Chondrocyte (in vitro differentiated cells): ENCODE measurements at places on chromosomes 11 and 22. TPM values are rescaled to one million over a fixed set of nuclear protein-coding genes. Genes with fewer than 3 reads are reported as not detected.

GRCh38 chr11:79330651-79331050, 110.2 kb downstream of the TENM4 start:
- DNase-seq = no peak

DNA sequence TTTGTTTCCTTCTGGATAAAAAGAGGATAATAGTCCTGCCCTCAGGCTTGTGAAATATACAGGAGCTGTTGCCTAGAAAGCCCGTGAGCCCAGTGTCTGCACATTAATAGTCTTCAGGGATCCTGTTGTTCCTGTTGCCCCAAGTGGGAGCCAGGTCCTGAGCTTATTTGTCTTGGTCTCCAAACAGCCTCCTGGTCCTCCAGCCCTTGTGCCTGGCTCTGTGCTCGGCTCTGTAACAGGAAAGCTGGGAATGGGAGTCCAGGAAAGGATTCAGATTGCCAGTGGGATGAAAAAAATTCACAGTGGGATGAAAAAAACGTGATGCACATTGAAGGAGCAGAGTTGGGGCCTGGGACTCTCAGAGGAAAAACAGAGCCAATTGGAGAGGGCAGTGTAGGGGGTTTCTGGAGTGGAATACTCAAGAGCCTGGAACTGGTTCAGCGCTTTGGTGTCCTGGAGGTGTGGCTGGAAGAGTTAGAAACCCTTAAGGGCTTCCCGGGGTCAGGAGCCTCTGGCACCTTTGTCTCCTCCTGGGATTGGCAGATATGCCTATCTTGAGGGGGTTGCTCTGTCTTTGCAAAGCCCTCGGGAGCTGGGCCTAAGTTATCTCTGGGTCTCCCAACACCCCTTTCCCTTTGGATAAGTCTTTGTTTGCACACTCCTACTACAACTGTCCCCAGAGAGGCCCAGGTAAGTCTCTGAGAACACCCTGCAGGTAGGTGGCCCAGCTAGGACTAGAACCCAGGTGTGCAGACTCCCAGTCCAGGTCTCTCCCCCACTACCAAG, 2.3 kb upstream of the INPPL1 start:
- DNase-seq = no peak

- no peak for DNase-seq
Observed at GRCh38 chr11:116065191-116065895, 561.1 kb upstream of the CADM1 start.

The POU2AF3 gene
- total RNA-seq = not detected in 3 replicates

DNA sequence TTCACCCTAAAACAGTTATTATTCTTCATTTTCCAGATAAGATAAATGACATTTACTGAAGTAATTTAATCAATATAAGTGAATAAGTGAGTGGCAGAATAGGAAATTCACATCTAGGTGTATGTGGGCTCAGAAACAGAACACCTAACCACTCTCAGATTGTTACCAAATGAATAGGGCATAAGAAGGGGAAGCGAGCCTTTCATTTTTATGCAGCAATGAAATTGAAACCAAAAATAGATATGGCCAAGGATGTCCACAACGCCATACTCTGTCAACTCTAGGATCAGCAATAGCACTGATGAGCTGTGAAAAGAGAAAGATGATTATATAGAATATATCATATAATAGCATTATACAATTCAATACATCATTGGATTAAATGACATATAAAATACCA, 398.1 kb upstream of the API5 start:
- DNase-seq = no peak

GRCh38 chr11:3949125-3949524, 93.7 kb downstream of the STIM1 start:
- DNase-seq = no peak

- no peak for DNase-seq
Observed at GRCh38 chr11:38296211-38296776, 1698.3 kb upstream of the RAG2 start.

DNA sequence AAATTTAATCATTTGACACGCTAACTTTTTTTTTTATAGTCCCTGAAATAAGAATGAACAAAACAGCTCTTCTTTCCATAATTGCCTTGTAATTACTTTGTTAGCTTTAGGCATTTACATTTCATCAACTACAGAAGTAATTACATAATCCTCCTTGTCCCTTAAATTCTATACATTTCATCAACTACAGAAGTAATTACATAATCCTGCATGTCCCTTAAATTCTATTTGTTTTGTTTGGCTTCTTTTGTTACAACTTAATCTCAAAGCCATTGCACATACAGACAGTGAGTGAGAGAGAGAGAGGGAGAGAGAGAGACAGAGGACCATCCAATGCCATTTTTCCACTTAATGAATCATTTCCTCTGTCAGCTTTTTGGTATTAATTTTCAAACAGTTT, 873.2 kb downstream of the METTL15 start:
- DNase-seq = no peak

GRCh38 chr11:5247472-5248192, 2.0 kb downstream of the HBG1 start:
- no peak for DNase-seq

- DNase-seq = no peak
Observed at GRCh38 chr11:28878025-28878424, 769.8 kb downstream of the METTL15 start.

GRCh38 chr11:77212314-77213007, 84.4 kb downstream of the MYO7A start:
- DNase-seq = peak; percentile 74

DNA sequence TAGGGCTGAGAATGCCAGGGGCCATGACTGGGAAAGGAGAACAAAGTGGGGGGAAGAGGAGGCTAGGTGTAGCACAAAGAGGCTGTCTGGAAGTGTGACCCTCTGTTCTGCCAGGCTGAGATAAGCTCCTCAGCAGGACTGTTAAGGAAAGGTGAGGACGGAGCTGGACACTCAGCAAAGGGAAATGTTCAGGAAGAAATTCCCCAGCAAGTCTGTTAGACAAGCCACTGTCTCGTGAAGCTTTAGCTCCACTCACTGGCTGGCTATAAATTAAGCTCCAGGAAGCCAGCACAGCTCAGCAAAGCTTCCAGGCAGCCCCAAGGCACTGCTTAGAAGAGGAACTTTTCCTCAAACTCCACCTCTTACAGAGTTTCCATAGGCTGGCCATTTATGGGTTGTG, 181.2 kb upstream of the API5 start:
- DNase-seq = no peak

DNA sequence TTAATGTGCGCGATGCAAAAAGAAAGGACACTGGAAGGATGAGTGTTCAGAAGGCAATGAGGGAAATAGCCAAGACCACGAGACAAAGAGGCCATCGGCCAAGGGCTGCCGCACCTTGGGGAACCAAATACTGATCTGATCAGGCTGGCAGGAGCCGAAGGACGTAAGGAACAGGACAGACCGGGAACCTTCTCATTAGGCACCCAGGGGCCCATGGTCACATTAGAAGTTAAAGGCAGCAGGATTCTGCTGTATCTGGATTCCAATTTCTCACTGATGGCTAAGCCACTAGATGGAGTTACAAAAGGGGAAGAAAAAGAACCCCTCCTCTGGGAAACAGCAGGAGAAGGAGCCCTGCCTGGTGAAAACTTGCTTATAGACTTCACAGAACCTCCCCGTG, 28.8 kb upstream of the CPT1A start:
- DNase-seq = no peak

The ZNF215 gene
- 2.3 to 2.4 TPM (median 2.4 TPM) in 3 replicates for total RNA-seq

The ADM gene
- total RNA-seq = 33.0 to 53.8 TPM (median 49.2 TPM) in 3 replicates
